ENCODE measurements at places on chromosomes 13 and 19.

GRCh38 chr13:89382981-89383380 lies 1711.8 kb downstream of the SLITRK5 start:
- DNase-seq: no peak

GRCh38 chr13:48862572-48862971 lies 113.1 kb upstream of the FNDC3A start:
- DNase-seq: no peak

DNA sequence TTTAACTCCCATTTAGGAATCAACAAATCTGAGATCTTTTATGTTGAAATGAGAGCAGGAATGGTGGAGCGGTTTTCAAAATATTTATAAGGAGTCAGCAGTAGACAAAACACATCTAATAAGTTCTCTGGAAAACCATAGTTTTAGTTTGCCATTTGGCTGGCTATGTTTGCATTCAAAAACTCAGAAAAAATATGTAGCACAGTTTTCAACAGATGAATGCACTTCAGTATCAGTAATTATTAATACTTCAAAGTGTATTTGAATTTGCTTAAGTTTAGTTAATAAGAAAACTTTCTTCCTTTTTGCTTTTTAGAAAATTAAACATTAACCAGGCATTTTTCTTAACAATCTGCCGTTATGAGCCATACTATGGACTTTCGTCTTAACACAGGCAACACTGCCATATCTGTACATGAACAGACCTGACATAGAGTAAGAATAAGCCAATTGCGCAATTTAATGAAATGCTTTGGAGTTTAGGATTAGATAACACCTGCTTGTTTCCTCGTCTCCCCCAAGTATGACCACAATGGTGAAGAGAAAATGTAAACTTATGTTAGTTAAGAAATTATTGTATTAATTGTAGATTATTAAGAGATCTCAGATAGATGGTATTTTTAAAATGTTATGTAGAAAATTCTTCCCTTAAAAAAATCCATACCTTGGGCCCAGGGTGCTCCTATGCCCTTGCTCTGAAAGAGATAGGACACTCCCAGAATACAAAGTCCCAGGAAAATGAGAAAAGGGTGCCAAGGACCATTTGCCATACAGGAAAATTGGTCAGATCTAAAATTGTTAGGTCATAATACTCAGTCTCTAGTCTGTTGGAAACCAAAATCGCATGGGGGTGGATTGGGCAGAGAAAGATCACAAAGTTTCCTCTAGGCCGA lies 552.3 kb upstream of the ARGLU1 start:
- DNase-seq: no peak

DNA sequence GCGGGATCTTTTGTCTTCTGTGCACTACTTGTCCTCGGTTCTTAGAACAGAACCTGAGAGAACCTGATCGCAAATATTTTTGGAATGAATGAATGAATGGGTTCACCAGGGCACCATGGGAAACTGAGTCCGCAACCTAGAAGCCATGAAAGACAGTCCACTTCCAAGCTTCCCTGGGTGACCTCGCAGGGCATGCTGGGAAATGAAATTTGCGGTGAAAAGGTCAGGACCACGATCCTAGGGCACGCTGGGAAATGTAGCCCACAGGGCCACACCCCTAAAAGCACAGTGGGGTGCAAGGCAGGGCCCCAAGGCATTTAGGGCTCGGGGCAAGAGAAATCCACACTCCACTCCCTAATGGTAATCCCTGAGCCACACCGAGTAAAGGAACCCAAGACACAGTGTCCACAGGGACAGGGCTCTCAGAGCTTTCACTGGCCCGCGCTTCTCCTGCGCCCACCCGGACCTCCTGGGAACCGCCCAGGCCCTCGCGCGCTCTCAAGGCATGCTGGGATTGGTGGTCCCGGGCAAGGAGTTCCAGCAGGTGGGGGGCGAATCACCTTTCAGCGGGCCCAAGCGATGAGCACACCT lies 1.1 kb upstream of the PPP1R12C start:
- DNase-seq: no peak

- DNase-seq: no peak
Observed at GRCh38 chr13:87677496-87678371, 6.6 kb downstream of the SLITRK5 start.

- DNase-seq: peak; percentile 59
Observed at GRCh38 chr13:97276862-97277269, 54.7 kb downstream of the MBNL2 start.

DNA sequence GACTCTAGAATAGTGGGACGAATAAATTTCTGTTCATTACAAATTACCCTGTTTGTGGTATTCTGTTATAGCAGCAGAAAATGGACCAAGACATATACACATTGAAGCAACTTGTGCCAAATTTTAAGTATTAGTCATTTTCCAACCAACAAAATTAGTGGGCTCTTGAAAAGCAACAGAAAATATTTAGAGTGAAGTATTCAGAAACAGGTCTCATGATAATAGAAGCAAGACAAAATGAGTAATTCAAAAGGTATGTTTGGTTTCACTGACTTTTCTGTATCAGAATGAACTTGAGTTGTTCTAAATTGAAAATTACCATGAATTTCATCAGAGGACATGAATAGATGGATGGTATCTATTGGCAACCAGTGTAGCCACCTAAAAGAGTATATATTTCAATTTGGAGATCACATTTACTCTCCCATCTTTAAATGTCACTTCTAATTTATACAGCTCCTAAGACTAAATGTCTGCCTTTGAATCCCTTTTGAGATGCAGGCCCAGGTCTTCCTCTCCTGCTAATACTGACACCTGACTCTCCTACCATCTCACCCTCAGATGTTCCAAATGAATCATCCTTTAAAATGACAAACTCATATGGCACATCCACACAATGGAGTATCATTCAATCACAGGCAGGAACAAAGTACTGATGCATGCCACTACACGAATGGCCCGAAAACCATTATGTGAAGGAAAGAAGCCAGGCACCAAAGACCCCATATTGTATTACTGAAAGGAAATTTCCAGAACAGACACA lies 40.7 kb upstream of the DOCK9 start:
- peak; percentile 63 for DNase-seq

GRCh38 chr19:40959338-40959737 lies 31.7 kb upstream of the CYP2B6 start:
- DNase-seq: no peak

GRCh38 chr19:1961000-1961883 lies 20.3 kb downstream of the CSNK1G2 start:
- DNase-seq: no peak

- peak; percentile 68 for DNase-seq
Observed at GRCh38 chr19:38769635-38770211, 3.6 kb downstream of the LGALS7 start.

- peak; percentile 9 for DNase-seq
Observed at GRCh38 chr13:99227331-99227900, 26.8 kb downstream of the UBAC2 start.

DNA sequence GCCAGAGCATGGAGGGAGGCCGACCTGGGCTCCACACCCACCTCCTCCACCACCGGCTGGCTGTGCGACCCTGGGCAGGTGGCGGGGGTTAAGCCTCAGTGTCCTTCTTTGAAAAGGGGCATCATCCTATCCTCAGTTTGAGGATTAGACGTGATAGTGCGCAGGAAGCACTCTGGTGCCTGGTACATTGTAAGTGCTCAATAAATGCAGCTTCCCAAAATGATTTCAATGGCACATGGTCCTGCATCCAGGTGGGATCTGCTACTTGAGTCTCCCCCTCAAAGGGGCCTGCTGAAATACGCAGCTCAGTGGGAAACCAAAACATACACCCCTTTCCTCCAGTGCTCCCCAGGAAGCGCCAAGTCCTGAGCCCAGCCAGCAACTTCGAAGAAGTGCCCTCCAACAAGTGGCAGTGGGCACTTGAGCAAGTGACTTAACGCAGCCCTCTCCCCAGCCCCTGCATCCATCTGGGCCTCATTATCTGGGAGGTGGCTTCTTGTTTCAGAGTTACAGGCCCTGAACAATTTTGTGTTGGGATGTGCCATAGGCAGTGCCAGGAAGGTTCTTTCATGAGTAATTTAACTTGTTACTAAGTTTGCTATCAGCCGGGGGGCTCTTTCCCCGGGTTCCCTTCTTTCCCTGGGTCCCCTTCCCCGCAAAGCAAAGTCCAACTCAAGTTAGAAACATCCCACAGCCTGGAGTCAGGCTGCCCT lies 17.9 kb downstream of the ACTN4 start:
- no peak for DNase-seq

GRCh38 chr13:100552755-100553154 lies 35.8 kb downstream of the GGACT start:
- DNase-seq: no peak

- DNase-seq: no peak
Observed at GRCh38 chr19:35790981-35791813, 15.8 kb downstream of the ARHGAP33 start.

GRCh38 chr13:47875201-47875600 lies 125.9 kb downstream of the SUCLA2 start:
- no peak for DNase-seq

- peak; percentile 45 for DNase-seq
Observed at GRCh38 chr13:33744589-33745369, 73.2 kb upstream of the RFC3 start.

DNA sequence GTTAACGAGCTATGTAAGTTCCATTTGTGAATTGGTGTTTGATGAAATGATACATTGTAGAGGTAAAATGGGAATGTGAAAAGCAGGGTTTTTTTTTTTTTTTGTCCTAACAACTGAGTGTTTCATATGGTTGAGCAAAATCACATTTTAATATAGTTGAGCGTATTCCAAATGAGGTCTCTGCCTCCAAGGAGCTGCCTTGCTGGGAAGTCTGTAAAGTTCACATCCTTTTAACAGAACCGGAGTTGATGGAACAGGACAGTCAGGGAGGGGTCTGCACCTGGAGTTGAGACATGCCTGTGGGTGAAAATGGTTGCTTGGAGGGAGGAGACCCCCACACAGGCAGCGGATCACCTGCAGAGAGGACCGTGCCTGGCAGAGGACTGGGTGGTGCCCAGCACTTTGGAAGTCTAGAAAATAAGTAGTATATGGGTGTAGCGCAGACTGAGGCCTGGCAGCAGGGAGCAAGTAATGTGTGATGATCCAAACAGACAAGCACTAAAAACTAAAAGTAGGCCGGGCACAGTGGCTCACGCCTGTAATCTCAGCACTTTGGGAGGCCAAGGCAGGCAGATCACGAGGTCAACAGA lies 75.2 kb upstream of the UBAC2 start:
- DNase-seq: no peak

DNA sequence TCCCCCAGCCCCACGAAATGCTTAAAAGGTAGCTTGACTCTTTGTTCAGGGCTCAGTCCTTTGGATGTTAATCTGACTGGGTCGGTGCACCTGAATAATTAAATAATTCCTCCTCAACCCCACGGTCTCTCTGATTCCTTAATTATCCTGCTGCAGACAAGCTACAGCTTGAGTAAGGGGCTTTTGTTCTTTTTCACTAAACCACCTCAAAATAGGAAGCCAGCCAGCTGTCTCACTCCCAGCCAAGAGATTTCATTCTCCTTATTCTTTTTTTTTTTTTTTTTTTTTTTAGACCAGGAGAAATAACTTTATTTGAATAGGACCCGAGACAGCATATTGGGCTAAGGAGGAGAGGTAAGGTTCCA lies 7.9 kb upstream of the FCGBP start:
- no peak for DNase-seq

DNA sequence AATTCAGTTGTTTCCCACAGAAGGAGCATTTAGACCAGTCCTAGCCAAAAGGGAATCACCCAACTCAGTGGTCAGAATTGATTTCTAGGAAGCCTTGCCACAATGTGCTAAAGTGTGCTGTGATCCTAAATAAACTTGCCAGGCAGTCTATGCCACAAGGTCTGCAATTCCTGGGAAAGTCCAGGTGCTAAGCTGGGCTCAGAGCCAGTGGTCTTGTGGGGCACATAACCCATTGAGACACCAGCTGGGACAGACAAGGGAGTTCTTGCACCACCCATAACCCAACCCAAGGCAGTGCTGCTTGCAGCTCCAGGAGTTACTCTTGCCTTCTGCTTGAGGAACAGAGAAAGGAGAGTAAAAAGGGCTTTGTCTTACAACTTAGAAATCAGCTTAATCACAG lies 489.5 kb upstream of the SPRY2 start:
- no peak for DNase-seq

GRCh38 chr19:29329460-29330134 lies 116.6 kb upstream of the UQCRFS1 start:
- DNase-seq: peak; percentile 6

DNA sequence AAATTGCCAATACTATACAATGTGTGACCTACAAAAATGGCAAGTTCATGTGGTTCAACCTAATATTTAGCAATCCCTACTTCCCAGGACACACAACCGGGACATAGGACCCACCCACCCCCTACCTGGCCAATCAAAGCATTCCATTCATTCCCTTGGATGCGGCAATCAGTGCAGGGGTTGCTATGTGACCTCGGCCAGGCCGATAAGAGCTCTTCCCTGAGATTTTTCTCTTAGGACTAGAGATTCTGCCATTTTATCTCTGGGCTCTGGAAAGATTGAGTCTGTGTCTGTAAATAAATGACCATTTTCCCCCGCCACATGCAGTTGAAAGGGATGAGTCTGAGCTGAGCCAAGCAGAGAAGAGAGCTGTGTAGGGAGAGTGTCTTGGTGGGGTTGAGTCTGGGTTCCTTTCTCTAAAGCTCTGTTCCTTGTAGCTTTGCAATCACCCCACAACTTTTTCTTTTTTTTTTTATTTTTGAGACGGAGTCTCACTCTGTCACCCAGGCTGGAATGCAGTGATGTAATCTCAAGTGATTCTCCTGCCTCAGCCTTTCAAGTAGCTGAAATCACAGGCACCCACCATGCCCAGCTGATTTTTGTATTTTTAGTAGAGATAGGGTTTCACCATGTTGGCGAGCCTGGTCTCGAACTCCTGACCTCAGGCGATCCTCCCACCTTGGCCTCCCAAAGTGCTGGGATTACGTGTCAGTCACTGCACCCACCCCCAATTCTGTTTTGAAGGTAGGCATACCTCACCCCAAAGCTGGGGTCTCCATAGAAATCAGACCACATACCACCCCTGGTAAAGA lies 7.4 kb downstream of the IFNL1 start:
- DNase-seq: no peak

GRCh38 chr19:10800488-10800887 lies 35.5 kb downstream of the TMED1 start:
- no peak for DNase-seq

DNA sequence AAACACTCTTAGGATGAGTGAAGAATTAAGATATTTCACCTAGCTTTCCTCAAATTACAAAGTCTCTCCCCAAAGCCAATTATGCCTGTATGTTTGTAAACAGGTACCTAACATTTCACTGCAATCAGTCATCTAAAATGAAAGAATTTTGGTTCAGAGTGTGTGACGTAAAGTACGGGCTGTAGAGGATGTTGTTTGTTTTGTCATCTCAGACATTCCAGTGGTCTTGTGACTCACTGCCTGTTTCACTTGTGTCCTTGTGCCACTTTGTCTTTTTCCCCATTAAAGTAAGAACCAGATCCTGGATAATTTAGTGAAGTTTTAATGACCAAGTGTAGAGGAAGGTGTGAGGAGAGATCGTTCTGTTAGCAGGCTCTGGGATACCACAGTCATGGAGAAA lies 28.6 kb upstream of the EID2 start:
- DNase-seq: peak; percentile 53
